ENCODE measurements at places on chromosomes 12 and 14. TPM values are rescaled to one million over a fixed set of nuclear protein-coding genes. Genes with fewer than 3 reads are reported as not detected.
A peak's percentile ranks its signal among the peaks of the same experiment; 100 is the strongest.

The ACOT2 gene
- total RNA-seq: 229 TPM

The TAS2R19 gene
- total RNA-seq: 0.51 TPM

The PRH2 gene
- total RNA-seq: not detected

The MYF6 gene
- not detected for total RNA-seq

The TAS2R7 gene
- total RNA-seq: not detected

The RNU4-1 gene
- total RNA-seq: 3,793 TPM

The TPPP2 gene
- total RNA-seq: 0.81 TPM

The SLC16A7 gene
- total RNA-seq: 108 TPM

The KITLG gene
- total RNA-seq: 10.1 TPM

The RPGRIP1 gene
- total RNA-seq: 0.27 TPM

- DNase-seq: peak; percentile 71
Measured at GRCh38 chr12:1630133-1630826, 1.2 kb downstream of the WNT5B start.

- DNase-seq: no peak
Measured at GRCh38 chr12:96471368-96472050, 17.9 kb upstream of the CFAP54 start.

DNA sequence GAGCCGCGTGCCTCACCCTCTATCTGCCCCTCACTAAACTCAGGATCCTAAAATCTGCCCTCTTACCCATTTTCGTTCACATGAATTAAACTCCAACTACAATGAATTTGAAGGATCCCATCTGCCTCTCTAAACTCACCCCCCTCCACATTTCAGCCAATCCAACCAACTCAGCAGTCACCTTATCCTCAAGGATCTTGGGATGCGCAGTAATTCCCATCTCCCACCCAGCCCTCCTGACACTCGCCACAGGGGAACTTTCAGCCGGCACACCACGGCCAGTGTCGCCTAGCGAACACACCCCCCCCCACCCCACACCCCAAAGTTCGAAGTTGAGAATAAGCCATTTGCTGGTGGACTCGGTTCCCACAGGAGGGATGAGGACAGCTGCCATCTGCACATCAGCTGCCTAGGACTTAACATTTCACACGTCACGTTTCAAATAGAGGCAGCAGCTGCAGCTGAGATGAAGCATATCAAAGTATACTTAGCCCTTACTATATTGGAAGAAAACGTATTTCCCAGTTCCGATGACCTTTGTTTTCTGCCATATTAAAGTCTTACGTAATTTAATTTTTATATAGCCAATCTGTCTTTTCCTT, 8.7 kb upstream of the SELPLG start:
- DNase-seq: no peak

- no peak for DNase-seq
Measured at GRCh38 chr12:29291226-29291625, 89.7 kb downstream of the ERGIC2 start.

- DNase-seq: no peak
Measured at GRCh38 chr14:84546236-84546635, 983.7 kb upstream of the FLRT2 start.

- DNase-seq: peak; percentile 48
Measured at GRCh38 chr14:30610787-30611343, 11.3 kb upstream of the SCFD1 start.

- no peak for DNase-seq
Measured at GRCh38 chr14:95407354-95407753, 87.6 kb upstream of the CLMN start.

GRCh38 chr12:128966203-128966810, 113.0 kb downstream of the GLT1D1 start:
- DNase-seq: no peak

- DNase-seq: peak; percentile 77
Measured at GRCh38 chr14:93332397-93332852, 411 bp downstream of the BTBD7 start.

- no peak for DNase-seq
Measured at GRCh38 chr14:61749867-61750266, 12.4 kb upstream of the SNAPC1 start.

DNA sequence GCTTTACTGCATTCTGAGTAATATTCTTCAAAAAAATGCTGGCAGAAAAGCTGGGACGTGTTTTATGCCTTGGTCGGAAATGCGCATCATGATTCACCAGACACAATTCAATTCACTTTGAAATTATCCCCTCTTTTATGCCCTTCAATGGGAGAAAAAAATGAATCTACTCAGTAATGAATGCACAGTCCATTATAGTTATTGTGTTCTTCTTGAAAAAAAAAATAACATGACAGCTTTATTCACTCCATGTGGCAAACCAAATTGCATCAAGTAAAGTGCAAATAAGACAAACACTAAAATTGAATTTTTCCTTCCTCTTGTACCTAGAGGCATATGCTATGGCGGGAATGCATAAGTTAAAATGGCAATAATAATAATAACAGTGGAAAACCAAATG, 159.4 kb upstream of the IFNG-AS1 start:
- no peak for DNase-seq

DNA sequence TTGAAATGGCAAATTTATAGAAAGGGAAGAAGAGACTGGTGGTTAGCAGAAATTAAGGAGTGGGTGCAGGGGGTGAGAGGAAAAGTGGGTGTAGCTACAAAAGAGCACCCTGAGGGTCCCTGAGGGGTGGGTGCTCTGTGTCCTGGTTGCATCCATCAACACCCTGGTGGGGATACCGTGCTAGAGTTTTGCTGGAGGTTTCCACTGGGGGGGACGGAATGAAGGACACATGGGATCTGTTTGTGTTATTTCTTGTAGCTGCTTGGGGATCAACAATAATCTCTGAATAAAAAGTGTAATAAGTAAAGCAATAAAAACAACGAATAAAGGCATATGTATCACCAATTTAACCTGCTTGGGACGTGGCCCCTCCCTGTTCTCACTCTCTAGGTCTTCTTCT, 175.3 kb downstream of the KIF26A start:
- DNase-seq: no peak

GRCh38 chr12:57898308-57898970, 42.9 kb upstream of the ATP23 start:
- no peak for DNase-seq

DNA sequence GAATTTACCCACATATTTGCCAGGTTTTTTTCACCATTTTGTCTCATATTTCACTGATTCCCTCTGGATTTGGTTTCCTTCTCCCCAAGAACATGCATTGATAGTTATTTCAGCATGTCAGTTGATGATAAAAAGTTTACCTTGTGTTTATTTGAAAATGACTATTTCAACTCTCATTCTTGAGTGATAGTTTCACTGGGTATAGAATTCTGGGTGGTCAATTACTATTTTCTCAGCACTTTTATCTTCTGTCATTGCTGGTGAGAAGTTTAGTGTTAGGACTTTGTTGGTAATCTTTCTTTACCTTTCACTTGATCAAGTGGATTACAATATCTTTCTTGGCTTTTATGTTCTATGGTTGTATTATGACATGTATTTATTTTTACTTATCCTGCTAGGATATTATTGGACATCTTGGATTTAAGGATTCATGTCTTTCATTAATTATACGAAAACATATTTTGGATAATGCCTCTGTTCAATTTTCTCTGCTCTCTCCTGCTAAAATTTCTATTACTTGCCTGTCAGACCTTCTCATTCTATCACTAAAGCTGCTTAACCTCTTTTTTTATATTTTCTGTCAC, 338.6 kb downstream of the MED13L start:
- DNase-seq: no peak

GRCh38 chr14:70909733-70910614, 2.7 kb downstream of the PCNX1 start:
- no peak for DNase-seq
